ENCODE measurements at places on chromosomes 4 and X. TPM values are rescaled to one million over a fixed set of nuclear protein-coding genes. Genes with fewer than 3 reads are reported as not detected.
A peak's percentile ranks its signal among the peaks of the same experiment; 100 is the strongest.

- no peaks in the 10 kb centered on the region for H3K27me3 ChIP-seq
- H3K4me3 ChIP-seq: no peak overlapping the region
- DNase-seq: no peak
- no peak overlapping the region for H3K27ac ChIP-seq
These were observed 74.0 kb downstream of the CPZ start for GRCh38 chr4:8666581-8666980.

DNA sequence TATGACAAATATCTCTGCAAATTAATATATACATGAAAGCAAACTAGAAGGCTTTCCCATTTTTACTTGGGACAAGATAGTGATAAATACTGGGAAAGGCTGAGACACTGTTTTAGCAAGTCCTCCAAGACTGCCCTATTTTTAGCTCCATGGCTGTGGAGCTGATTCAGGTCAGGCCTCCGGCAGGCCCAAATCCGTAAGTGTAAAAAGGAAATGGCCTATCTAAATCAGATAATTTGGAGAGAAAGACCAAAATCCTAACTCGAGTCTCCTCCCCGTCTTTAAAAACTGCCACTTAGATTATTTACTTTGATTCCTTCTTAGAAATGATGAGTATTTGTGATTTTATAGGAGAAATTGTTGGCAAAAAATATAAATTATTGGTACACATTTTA is 2.9 kb downstream of the OTUD4 start:
- no peaks in the 10 kb centered on the region for H3K27me3 ChIP-seq
- peaks cover 38% of the 10 kb centered on the region for H3K4me1 ChIP-seq
- H3K4me3 ChIP-seq: peak overlapping the region; percentile 84
- DNase-seq: no peak

DNA sequence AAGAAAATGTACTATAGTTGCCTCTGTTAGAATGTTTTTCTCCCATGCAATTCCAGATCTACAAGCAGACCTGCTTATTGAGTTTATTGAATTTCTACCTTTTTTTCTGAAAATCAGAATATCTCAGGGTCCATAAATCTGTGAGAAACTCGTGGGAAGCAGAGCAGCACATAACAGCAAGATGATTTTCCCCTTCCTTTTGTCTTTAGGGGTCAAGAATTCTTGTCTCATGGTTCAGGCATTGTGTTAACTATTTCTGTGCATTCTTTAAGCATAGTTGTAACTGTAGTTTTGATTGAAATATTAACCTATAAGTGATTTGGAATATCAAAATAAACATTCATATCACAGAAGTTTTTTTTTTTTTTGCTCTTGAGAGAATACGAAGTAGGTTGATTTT is 11.4 kb downstream of the EDNRA start:
- no peak overlapping the region for H3K4me3 ChIP-seq
- DNase-seq: no peak
- no peak overlapping the region for H3K27ac ChIP-seq
- H3K36me3 ChIP-seq: no peaks in the 10 kb centered on the region
- no peaks in the 10 kb centered on the region for H3K4me1 ChIP-seq

GRCh38 chr4:104630272-104630671 is 135.6 kb upstream of the CXXC4 start:
- DNase-seq: no peak
- H3K4me3 ChIP-seq: no peak overlapping the region
- no peaks in the 10 kb centered on the region for H3K4me1 ChIP-seq
- no peaks in the 10 kb centered on the region for H3K36me3 ChIP-seq
- no peak overlapping the region for H3K27ac ChIP-seq

GRCh38 chr4:65018313-65018712 is 609.1 kb upstream of the TECRL start:
- no peaks in the 10 kb centered on the region for H3K36me3 ChIP-seq
- no peaks in the 10 kb centered on the region for H3K4me1 ChIP-seq
- no peak overlapping the region for H3K4me3 ChIP-seq
- no peak overlapping the region for H3K27ac ChIP-seq

DNA sequence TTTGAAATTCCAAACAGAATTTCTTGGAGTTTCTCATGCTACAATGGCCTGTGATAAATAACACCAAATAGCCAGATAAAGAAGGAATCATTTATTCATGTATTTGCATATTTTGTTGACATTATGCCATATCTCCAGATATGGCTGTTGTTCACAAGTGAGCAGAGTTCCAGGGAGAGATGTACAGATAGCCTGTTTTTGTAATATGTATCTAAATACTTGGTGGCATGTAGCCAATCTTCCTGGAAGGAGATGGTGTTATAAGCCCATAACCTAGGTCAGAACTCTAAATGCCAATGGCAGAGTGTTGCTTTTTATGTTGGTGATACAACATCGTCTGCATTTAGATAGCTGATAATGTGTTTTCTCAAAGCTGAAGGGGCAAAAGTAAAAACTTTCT is 292.2 kb downstream of the FBXO8 start:
- no peaks in the 10 kb centered on the region for H3K27me3 ChIP-seq
- no peak overlapping the region for H3K4me3 ChIP-seq
- no peaks in the 10 kb centered on the region for H3K36me3 ChIP-seq

DNA sequence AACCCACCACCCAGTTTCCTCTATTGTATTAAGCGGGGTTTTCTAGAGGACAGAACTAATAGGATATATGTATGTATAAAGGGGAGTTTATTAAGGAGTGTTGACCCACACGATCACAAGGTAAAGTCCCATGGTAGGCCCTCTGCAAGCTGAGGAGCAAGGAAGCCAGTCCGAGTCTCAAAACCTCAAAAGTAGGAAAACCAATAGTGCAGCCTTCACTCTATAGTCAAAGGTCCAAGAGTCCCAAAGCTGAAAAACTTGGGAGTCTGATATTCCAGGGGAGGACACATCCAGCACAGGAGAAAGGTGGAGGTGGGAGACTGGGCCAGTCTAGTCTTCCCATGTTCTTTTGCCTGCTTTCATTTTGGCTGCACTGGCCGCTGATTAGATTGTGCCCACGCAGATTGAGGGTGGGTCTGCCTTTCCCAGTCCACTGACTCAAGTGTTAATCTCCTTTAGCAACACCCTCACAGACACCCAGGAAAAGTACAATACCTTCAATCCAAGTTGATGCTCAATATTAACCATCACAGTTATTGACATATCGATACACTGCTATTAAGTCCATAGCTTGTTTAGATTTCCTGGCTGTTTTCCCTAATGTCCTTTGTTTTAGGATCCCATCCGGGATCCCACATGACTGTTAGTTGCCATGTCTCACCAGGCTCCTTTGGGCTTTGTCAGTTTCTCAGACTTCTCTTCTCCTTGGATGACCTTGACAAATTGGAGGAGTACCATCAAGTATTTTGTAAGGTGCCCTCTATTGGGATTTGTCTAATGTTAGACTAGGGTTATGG is 12.2 kb downstream of the UCHL1 start:
- H3K27me3 ChIP-seq: no peaks in the 10 kb centered on the region
- no peak overlapping the region for H3K4me3 ChIP-seq
- no peak for DNase-seq
- H3K36me3 ChIP-seq: no peaks in the 10 kb centered on the region
- no peaks in the 10 kb centered on the region for H3K4me1 ChIP-seq

The CLNK gene
- not detected for total RNA-seq

The SH3BGRL gene
- 8.9 TPM for total RNA-seq

The IL13RA2 gene
- total RNA-seq: not detected

The PABPC1L2A gene
- not detected for total RNA-seq

The CMC4 gene
- total RNA-seq: 5.2 TPM

Data from HepG2 (cell line).